ENCODE measurements at places on chromosomes 1 and 21.

- DNase-seq, result no peak
Measured at GRCh38 chr1:69475021-69475420, 92.7 kb upstream of the LRRC7 start.

DNA sequence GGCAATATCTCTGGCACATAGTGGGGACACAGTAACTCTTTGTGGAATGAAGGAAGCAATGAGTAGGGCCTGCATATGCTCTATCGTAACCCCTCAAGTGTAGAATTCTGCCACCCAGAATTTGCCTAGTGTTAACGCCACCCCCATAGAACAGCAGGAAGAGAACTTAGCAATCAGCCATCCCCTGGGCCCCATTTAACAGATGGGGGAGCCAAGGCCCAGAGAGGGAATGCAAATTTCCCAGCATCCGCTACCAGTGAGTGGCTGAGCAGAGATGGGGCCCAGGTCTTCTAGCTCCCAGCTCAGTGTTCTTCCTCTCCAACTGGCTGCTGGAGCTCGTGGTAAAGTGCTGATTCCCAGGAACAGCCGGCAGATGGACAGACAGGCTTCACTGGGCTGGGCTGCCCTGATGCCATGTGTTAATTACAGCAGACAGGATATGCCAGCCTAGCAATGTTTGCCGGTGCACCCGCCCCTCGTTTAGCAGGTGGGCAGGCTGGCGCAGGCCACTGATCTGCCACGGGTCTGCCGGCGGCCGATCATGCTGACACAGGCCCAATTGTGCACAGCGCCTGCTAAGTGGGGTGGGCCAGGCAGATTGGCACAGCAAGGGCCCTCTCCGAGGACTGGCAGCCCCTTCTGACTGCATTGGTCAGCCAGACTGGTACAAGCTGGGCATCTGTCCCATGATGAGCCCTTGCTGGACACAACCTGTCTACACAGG is 171.9 kb downstream of the IGSF21 start:
- no peak for DNase-seq

DNA sequence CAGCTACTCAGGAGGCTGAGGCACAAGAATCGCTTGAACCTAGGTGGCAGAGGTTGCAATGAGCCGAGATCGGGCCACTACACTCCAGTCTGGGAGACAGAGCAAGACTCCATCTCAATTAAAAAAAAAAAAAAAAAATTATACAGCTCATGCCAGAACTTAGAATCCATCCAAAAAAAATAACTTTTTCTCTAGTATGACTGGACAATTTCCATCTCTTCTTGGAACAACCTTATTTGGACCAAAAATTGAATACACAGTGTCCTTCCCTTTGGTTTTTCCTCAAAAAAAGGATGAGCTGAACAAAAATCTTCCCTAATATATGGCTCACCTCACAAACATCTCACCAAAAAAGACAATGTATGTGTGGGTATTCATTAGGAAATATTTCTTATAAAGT is 73.7 kb downstream of the TOR3A start:
- DNase-seq, result no peak

DNA sequence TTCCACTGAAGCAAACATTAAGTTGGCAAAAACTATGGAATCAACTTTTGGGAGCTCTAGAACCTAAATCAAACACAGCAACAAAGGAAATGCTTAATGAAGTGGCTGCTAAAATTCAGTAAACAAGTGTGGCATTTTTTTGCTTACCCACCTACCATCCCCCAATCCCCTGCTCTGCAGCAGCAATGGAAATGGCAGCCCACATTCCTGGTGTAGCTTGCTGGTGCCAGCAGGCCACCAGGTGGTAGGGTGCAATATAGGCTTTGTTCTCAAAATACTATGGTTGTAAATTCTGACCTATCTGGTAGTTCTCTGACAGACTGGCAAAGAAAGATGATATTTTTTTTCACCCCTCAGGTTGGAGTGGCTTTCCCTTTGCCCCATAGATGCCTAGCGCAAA is 42.8 kb downstream of the SHCBP1L start:
- DNase-seq, result no peak

DNA sequence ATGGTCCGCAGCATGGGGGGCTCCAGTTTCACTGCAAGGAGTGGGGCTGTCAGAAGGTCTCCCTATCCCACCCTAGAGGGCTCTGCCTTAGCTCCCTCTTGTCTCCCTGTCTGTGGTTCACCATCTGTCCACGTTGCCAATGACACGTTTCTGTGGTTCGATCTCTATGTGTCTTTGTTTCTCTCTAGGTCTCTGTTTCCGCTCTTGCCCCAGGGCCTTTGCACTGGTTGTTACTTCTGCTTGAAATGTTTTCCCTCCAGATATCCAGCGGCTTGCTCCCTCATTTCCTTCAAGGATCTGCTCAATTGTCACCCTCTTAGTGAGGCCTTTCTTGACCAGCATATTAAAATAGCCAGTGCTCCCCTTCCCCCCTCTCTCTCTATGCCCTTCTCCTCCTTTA is 8.5 kb upstream of the MRPS15 start:
- DNase-seq, result no peak

DNA sequence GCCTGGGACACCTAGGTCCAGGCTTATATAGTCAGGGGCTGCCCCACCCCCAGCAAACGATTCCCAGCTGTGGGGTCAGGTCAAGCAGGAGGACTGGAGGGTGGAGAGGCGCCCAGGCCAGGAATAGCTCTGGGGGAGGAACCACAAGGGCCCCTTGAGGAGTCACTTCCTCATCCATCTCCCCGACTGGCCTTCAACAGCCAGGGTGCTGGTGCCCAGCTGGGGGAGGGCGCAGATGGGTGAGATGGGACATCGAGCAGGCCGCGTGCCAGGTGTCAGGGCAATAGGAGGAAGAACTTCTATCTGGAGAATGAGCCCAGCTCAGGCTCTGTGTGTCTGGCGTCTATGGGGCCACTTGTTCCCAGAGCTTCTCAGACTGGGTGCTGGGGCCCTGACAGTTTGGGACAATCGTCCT is 208 bp upstream of the MYBPH start:
- DNase-seq, result no peak

DNA sequence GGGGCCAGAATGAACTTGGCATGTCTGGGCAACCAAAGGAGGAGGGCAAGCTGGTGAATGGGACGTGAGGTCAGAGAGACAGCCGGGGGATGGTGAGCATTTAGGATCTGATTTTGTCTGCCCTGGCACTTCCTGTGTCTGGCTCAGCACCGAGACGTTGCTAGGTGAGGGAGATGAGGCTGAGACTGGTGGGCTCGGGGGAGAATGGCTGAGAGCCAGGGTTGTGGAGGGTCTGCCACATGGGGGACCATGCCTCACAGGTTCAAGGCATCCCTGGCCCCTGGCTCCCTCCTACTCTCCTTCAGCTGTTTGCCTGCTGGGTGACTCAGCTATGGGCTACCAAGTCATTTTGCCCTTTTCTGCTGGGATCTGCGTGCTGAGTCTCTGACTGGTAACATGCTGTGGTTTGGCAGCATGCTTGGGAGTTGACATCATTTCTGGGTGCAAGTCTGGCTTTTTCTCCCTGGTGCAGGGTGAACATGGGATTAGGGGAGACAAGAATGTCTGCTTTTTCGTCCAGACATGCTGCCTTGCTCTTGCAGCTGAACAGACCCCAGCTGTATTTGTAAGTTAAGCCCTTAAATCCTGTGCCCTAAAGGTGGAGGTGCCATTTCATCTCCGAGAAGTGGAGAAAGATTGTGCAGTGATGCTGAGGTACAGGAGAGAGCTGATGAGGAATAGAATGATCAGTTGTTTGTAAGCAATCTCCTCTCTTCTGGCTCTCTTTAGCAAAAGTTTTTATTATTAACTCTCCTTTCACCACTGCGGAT is 17.6 kb downstream of the GALNT2 start:
- DNase-seq, result no peak

DNA sequence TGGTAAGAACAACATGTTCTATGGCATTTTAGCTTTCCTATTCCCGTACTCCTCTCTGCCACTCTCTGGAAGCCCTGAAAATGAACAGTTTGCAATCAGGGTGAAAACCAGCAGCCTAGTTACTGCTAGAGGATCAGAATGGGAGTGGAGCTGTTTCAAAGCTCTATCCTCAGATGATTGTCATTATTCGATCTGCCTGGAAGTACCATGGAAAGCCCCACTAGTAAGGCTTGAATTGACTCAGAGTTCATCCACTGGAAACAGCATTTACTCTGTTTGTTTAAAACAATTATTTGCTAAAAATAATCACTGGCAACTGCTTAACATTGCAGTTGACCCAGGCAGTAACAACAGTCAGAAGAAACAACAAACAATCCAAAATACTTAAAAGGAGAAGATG is 91.2 kb downstream of the USH2A start:
- DNase-seq, result no peak
